ENCODE measurements at places on chromosomes 12 and 14.

DNA sequence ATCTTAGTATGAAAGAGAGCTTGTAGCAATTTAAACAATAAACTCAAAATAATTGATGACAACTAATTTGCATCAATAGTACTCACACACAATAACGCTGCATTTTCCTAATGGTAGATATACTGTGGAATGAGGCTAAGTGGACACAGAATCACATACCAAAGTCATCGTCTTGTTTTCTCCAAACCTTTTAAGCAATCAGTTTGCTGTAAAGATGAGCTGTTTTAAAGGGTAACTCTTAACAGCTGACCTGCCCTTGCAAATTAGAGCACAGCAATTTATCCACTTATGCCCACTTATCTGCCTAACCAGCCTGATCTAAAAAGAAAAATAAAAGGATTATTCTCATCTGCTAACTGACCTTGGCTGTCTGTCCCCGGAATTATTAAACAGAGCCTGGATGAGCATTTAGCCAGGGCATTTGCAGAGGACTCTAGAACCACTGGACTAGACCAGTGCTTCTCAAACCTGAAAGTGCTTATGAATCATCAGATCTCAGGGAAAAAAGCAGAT lies 174.3 kb upstream of the BCL2L14 start:
- DNase-seq, result no peak

DNA sequence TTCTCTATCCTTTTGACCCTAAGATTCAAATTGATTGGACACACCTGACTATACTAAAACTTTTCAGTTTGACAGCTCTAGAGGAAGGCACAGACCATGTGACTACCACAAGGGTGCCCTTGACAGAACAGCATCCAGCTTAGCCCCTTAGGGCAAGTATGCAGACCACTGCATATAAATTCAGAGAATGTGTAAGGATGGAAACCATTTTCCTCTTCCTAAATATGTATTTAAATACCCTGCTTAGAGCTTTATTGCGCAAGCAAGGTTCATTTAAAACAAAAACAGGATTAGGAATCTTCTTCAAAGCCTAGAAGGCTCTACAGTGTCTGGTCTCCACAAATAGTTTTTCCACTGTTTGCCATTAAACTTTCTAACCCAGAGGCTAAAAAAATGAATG lies 202.8 kb downstream of the MED13L start:
- DNase-seq, result no peak

DNA sequence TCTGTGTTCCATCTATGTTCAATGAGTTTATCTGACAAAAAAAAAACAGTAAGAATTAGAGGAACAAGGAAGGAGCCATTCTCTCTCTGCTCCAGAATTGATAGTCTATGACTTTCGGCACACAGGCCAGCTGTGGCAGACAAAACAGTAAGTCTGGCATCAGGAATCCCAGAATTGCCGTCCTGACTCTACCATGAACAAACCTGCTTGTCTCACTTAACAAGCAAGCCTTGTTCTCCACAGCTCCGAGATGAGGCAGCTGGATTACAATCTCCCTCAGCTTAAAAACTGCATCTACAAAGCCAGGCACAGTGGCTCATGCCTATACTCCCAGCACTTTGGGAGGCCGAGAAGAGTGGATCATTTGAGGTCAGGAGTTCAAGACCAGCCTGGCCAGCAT lies 153.6 kb upstream of the TMCC3 start:
- no peak for DNase-seq

DNA sequence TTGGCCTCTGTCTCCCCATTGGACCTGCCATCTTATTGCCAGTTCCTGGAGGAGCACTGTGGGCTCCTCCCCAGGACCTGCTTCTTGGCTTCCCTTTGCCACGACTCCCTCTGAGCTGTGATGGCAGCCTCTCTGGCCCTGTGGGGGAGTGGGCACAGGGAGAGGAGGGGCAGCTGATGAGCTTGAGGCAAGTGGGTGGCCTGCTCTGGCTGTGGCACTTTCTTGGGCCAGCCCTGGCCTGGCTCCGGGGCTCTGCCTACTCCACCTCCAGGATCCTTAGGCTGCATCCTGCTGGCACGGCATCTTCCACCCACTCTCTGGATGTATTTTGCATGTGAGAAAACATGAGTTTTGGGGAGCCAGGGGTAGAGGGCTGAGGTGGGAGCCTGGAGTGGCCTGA lies 32.6 kb upstream of the MUCL1 start:
- DNase-seq, result no peak

DNA sequence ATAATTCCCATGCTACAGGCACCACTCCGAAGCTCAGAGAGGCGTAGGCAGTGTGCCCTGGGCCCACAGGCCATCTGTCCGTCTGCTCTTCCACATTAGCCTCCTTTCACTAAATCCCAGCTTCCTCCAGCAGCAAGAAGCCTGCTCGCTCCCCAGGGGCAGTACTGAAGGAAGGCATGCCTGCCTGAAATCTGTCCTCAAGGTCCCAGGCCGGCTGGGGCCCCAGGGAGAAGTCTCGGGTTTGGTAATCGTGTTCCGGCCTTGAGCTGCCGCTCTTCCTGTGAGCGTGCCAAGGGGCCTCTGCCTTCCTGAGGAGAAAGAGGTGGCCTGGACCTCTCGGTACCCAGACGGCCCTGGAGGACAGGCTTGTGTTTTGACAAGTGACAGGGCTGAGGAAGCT lies 15.2 kb upstream of the DLK1 start:
- no peak for DNase-seq

- DNase-seq, result no peak
These were observed 7.4 kb upstream of the OR6J1 start for GRCh38 chr14:22651586-22651985.

DNA sequence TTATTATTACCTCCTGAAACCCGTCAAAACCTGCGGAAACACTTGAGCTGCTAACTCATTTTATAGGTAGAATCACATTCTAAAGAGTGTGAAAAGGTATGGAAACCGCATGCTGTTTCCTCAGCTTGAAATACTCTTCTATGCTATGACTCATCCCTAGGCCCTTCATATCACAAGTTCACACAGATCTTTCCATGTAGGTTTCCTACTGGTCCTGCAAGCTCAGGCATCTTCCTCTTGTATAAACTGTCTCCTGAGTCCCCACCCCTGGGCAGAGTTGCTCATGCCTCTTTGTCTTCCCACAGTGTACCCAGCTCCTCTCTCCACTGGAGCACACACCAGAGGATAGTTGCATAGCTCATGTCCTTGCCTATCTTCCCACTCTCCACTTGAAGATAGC lies 84.7 kb downstream of the CMAS start:
- no peak for DNase-seq

- DNase-seq, result no peak
These were observed 985.4 kb downstream of the TMEM121 start for GRCh38 chr14:106511800-106512198.

DNA sequence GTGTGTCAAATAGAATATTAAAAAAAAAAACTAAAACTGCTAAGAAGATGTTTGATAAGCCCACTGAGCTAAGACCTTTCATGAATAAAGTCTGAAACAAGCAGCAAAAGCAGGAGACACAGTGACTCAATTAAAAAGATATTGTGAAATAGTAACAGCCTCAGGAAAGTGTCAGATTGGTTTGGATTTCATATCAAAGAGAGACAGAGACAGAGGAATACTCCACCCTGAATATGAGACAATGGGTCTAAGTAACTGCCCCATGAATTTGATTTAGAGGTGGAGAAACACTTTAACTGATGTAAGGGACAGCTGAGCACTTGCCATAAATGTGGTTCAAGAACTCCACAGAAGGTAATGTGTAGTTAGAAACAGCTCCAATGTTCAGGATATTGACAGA lies 277.9 kb upstream of the FOXG1 start:
- no peak for DNase-seq

DNA sequence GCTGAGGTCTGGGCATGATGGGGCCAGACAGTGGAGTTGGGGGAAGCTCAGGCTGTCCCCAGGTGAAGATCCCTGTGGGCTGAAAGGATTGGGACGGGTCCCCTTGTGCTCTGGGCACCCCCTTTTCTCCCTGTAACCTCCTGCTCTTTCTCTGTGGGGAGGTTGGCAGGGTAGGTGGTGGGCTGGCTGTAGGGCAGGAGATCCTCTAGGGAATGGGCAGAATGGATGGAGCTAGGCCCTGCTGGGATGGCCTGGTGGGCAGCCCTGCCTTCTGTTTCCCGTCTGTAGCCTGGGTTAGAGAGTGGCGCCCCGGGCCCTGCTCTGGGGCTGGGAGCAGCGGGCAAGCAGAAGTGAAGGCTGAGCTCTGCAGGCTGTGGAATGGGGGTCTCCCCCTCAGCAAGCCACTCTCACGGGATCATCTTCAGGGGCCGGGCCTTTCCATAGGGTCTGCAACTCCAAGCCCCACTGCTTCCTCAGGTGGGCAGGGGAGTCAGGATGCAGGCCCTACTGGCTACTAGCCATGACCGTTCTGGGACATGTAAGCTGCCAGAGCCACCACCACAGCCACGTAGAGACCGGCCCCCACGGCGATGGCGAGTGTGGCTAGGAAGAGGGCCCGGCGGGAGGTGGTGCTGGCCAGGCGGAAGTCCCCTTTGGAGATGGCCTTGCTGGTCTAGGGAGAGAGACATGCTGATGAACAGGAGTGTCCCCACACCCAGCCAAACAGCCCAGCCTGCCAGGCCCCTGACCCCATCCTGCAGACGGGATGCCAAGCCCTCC lies 18.8 kb downstream of the SYNDIG1L start:
- no peak for DNase-seq

DNA sequence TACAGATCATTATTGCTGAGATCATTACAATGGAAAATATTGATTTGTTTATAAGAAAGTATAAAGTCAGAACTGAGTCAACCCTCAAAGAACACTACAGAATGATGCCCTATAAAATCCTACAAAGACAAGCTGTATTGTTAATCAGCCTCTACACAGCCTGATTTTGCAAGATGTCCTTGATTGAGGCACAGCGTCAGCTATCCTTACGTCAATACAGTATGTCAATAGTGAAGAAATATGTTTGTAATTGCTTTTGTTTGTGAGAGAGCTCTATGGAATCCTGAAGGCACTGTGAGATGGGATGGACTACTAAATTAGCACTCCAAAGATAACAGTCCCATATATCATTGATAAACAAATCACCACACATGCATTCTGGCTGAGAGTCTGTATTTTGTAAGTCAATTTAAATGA lies 70.7 kb downstream of the RASSF9 start:
- no peak for DNase-seq

DNA sequence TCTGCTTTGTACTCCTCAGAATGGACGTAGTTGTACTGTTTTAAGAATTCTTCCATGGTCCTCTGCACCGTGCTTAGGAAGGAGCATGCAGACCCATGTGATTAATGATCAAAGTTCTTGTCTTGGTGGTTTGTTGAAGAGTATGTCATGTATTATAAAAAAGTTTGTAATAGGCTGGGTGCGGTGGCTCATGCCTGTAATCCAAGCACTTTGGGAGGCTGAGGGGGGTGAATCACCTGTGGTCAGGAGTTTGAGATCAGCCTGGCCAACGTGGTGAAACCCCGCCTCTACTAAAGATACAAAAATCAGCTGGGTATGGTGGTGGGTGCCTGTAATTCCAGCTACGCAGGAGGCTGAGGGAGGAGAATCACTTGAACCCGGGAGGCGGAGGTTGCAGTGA lies 61.8 kb upstream of the RTL1 start:
- no peak for DNase-seq

GRCh38 chr12:110699591-110700445 lies 10.9 kb upstream of the HVCN1 start:
- peak; percentile 18 for DNase-seq

GRCh38 chr12:101470939-101471338 lies 4.2 kb upstream of the SPIC start:
- no peak for DNase-seq

DNA sequence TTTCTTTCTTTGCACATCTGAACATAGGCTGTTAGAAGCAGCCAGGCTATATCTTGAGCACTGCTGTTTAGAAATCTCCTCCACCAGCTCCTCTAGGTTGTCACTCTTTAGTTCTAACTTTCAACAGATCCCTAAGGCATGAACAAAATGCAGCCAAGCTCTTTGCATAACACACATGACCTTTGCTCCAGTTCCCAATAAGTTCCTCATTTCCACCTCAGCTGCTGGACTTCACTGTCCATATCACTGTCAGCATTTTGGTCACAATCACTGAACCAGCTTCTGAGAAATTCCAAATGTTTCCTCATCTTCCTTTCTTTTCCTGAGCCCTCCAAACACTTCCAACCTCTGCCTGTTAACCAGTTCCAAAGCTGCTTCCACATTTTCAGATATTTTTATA lies 27.6 kb upstream of the C14orf132 start:
- no peak for DNase-seq

GRCh38 chr12:102437511-102437910 lies 42.9 kb downstream of the IGF1 start:
- DNase-seq, result no peak

- DNase-seq, result no peak
These were observed 18.5 kb upstream of the TBPL2 start for GRCh38 chr14:55458800-55459515.

GRCh38 chr12:76945867-76946266 lies 67.0 kb upstream of the CSRP2 start:
- DNase-seq, result no peak

DNA sequence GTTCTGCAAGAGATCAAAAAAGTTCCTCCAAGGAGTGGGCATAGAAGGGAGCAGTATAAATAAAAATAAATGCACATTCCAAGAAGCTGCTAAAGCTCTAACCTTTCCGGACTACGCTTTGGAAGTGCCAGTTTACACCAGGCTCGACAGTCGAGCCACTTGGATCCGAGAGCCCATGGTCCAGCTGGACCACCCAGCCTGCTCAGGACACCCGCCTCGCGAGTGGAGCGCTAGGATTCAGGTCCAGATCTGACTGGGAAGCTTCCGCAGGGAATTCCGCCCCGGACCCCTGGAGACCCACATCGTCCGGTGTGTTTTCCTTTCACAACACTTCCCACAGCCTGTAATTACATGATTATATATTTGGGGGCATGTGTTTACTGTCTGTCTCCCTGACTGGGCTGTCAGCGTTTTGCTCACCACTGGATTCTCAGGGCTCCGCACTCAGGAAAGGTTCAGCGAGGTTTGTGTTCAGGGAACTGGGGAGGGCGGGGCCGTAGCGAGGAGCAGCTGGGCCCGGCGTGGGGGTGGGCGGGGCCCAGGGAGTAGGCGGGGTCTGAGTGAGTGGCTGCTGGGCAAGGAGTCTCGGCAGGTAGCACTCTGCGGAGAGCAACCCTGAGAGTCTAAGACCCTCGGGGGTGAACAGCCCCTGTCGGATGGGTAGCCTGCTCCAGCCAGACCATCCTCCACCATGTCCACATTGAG lies 52.3 kb upstream of the TMEM263 start:
- peak; percentile 39 for DNase-seq

GRCh38 chr14:65961004-65961403 lies 525.2 kb upstream of the CCDC196 start:
- peak; percentile 61 for DNase-seq

DNA sequence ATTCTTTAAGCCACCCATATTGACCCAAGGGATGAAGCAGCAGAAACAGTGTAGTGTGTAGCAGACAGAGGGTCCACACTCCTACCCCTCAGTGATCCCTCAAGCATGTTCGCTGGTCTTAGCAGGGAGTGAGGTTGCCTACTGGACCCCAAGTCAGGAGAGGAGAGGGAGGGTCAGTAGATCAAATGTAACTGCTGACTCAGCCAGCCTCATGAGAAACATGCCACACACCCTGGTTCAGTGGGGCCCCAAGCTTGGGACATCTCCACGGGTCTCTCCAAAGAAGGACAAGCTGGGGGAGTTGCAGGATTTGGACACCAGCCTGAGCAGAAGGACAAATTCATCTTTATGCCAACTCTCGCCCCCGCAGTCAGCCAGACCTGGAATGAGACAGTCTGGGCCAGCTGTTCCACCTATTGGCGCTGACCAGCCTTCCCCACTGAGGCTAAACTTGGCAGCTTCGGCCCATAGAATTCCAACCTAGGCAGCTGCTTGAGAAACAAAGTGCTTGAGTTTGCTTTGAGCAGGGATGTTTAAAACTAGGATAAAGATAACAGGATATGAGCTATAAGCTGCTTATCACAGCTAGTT lies 66.0 kb upstream of the ACTN1 start:
- no peak for DNase-seq
